IPS DF 6.9 (cell line): ENCODE measurements at places on chromosomes 4 and X.
A peak's percentile ranks its signal among the peaks of the same experiment; 100 is the strongest.

GRCh38 chr4:140269369-140269768 is 104.1 kb upstream of the SCOC start:
- DNase-seq, result no peak

DNA sequence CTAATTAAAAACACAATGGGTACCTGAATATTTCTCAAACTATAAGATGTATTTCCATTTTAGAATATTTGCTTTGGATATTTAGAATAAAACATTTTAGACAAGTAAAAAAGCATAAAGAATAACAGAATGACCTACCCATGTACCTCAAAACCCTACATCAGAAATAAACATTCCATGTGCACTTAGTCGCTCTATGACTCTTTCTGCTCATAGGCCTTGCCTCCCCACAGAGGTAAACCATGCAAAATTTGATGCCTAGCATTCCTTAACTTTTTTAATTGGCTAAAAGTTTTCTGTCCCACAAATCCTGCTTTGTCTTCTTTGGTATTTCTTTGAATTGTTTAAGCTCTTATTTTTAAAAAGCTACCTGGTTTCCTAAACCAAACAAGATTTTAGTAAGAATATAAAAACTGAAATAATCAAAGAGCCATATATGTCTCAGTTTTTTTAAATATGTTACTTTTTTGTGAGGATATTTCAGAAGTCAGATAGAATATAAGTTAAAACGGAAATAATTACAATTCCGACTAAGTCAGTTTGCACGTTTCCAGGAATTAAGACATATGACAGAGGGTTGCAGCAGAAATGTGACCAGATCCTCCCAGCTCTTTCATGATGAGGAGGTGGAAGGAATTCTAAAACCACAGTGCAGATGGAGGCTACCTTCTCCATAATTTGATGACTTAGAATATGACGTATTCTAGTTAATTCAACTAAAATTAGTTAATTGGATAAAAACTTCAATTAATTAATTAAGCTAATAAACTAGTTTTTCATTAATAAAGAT is 102.5 kb downstream of the FIP1L1 start:
- DNase-seq, result no peak

GRCh38 chr4:135072553-135072952 is 871.0 kb upstream of the PABPC4L start:
- no peak for DNase-seq

GRCh38 chr4:15438939-15439524 is 11.2 kb downstream of the C1QTNF7 start:
- no peak for DNase-seq

- DNase-seq, result no peak
Observed at GRCh38 chr4:128186623-128187022, 101.0 kb downstream of the PGRMC2 start.

DNA sequence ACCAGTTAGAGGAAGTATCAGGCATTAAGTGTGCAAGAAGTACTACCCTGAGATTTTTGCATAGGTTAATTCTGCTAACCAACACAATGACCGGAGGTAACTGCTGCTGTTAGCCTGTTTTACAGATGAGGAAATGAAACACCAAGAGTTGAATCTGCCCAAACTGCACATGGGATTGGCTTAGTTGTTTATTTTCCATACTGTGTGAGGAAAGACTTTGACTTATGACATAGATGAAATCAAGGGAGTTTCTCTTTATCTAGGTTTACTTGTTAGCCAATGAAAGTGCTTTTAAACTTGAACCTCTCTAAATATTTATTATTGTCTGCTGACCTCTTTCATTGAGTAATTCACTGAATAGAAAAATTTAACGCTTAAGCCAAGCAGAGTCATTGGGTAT is 10.3 kb downstream of the GUCY1B1 start:
- DNase-seq, result no peak

- no peak for DNase-seq
Observed at GRCh38 chr4:183504930-183505610, at the start of gene ING2. Gene ING2, plus strand, starts transcription at chr4:183505058. Its CDS starts 138 bp downstream, at chr4:183505196.

GRCh38 chr4:64969081-64969480 is 559.8 kb upstream of the TECRL start:
- no peak for DNase-seq

DNA sequence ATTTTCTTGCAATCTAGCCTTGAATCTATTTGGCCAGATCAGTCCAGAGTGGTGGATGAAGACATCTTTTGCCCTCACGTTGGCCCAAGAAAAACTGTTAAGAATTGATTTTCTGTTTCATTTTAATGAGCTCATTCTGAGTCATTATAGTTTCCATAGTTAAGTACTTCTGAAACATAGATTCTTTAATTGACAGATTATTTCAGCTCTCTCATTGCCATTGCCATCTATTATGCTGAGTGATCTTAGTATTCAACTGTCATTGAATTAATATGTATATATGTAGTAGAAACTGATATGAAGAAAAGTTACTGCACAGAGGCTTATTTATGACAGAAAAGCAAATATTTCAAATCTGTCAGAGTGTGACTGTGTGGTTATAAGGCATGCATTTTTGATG is 45.5 kb upstream of the PPP1R2C start:
- DNase-seq, result no peak

DNA sequence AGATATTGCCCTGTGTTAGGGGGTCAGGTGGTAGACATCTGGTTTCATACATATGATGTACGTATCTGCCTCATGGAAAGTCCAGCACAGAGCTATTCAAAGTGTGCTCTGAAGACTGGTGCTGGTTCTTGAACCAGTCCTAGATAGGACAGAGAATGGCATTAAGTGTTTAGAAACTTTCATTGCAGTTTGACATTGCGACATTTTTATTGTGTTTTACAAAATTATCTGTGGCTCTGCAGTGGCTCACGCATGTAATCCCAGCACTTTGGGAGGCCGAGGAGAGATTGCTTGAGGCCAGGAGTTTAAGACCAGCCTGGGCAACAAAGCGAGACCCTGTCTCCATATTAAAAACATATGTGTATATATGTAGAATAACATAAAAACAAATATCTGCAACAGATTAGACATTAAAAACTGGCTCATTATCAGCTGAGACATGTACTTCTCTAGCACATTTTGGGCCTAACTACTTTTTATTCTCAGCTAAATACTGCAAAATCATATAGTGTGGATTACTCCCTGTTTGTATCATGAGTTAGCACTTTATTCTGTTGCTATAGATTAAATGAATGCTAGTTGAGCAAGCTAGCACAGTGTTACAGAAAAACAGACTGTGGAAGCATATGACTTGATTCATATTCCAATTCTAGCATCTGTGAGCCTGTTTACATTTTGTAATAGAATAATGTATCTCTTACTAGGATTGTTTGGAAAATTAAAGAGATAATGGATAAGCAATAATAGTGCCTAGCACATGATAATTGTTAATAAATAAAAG is 57.1 kb downstream of the USP9X start:
- no peak for DNase-seq

- DNase-seq, result no peak
Observed at GRCh38 chr4:177607111-177607573, 164.9 kb upstream of the AGA start.

DNA sequence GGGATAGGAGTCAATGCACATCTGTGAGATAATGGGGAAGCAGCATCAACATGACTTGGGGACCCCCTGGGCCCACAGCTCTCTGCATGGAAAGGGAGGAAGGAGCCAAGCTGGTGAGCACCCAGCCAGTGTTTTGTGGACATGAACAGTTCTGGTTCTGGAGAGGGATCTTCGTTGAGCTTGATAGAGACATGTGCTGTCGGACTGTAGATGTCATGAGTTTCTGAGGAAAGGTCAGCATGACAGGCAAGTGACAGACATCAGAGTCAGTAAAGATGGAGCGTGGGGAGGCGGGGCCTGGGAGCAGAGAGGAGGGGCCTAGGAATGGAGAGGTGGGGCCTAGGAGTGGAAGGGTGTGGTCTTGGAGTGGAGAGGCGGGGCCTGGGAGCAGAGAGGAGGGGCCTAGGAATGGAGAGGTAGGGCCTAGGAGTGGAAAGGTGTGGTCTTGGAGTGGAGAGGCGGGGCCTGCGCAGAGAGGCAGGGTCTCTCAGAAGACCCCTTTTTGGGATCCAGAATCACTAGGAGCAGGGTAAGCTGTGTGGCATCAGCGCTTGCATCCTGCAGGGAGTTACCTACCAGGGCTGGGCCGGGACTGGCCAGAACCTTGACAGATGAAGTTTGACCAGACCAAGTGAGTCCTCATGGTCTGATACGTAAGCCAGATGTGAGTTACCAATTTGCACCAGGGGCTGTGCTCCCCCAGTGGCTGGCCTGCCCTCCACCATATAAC is 33.7 kb downstream of the PIGG start:
- no peak for DNase-seq

DNA sequence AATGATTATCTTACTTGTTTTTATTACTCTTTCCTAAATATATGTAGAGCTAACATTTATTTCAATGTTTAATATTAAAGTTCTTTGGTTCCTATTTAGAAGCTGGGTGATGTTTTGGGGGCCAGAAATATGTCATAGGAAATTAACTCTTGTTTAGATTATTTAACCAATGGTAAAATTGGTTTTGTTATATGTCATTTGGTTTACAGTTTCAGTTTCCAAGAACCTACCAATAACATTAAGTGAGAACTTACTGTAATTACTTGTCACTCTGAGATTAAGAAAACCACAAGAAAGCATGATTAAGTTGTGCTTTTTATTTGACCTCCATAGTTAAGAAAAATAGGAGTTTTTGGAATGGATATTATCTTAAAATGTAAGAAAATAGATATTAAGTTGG is 121.2 kb downstream of the NDST3 start:
- no peak for DNase-seq

DNA sequence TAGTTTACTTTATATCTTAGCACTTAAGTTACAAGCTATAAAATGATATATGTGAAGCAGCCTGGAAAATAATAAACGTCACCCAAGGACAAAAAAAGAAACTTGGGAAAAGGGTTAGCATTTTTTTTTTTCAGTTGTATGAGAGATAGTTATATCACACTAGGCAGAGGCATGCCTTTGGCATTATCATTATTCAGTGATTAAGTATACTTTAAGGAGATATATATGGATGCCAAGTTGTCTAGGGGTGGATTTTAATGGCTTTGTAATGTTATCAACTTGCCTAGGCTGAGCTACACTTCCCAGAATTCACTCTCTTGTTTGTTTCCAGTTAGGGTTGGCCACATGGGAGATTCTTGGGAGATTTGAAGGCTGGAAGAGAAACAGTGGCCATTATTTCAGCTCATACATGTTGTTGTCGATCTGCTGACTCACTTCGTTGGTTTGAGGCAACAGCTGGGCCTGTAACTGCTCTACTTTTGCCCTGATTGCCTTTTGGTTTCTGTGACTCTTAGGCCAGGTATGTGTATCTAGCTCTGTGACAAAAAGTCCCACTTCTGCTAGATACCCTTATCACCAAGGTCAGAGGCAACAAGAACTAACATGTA is 11.5 kb upstream of the SRPX start:
- no peak for DNase-seq

GRCh38 chrX:120570011-120570600 is 9.3 kb upstream of the CUL4B start:
- no peak for DNase-seq

- DNase-seq, result no peak
Observed at GRCh38 chrX:77398330-77398954, 48.7 kb upstream of the FGF16 start.

GRCh38 chrX:118878977-118879376 is 55.4 kb downstream of the ZCCHC12 start:
- DNase-seq, result no peak

GRCh38 chr4:101953949-101954348 is 163.4 kb downstream of the BANK1 start:
- peak; percentile 67 for DNase-seq

DNA sequence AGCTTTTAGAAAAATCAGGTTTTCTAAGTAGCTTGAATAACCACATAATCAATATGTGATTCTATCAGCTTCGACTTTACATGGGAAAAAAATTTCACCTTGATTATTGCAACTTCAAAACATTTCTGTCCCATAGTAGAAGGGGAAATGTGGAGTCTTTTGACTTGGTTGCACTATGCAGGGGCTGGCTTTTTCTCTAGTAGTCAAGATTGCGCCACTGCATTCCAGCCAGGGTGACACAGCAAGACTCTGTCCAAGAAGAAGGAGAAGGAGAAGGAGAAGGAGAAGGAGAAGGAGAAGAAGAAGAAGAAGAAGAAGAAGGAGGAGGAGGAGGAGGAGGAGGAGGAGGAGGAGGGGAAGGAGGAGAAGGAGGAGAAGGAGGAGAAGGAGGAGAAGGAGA is 84.9 kb downstream of the MAML3 start:
- DNase-seq, result no peak

- DNase-seq, result no peak
Observed at GRCh38 chr4:185716577-185717376, 95.2 kb downstream of the SORBS2 start.

GRCh38 chr4:154586296-154587033 is 4.1 kb downstream of the FGA start:
- DNase-seq, result no peak

GRCh38 chr4:168569931-168570276 is 73.1 kb downstream of the PALLD start:
- DNase-seq, result no peak

DNA sequence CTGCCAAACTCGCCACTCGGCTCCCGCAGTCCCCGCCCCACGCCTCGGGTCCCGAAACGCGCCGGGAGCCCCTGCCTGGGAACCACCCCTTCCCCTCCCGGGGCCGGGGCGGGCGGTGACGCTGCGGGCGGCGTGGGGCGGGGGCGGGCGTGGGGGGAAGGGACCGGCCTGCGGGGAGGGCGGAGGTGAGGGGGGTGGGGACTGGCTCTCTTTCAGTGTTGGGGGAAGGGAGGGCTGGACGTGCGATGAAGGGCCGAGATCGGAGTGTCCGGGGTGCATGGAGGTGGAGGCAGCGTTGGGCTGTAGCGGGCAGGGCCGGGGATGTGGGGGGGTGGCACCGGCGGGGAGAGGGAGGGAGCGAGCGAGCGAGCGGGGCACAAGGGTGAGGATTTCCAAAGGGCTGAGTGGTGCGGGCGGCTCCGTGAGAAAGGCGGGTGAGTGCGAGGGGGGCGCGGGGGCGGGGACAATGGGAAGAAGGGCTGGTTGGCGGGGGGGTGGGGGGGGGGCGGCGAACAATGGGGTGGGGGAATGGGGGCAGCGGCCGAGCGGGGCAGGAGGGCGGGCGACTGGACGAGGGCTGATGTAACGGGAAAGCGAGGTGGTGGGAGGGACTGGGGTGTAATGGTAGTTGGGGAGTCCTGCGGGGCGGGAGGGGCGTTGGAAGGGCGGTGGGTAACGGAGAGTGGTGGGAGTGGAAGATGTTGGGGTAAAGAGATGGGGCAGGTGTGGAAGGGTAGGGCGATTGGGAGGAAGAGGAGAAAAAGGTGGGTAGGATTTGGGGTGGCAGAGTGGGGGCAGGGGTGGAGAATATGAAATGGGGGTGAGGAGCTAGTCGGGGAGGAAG is 578 bp downstream of the DCUN1D4 start:
- no peak for DNase-seq

DNA sequence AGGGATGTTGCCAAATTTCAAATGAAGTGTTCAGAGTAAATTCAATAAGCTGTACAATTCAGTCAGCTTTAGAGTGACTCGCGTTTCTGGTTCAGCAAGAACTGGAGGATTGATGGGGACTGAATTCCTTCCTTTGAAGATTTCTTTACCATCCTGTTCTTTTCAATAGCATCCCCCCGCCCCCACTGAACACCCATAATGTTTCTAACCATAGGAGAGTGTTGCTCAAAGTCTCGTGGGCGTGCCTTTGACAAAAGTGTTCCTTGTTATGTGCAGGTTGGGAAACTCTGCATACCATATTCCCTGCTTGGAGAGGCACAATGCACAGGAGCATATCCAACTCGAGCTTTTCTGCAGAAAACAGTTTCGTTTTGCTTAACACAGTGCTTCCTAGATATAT is 323.5 kb upstream of the CASK start:
- no peak for DNase-seq
